HAP-1 (cell line): ENCODE measurements at places on chromosomes 16 and 17.

DNA sequence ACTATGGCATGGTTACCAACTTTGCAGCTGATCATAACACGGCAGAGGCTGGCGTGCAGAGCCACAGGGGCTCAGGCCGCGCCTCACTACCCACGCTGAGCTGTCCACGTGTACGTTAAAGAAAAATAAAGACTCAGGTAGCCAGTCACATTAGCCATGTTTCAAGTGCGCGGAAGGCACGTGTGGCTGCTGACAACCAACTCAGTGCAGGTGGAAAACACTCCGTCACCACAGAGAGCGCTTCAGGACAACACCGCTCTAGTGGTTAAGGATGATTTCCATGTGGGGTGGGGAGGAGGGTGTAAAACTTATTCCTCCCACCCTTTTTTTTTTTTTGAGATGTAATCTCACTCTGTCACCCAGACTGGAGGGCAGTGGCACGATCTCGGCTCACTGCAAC, 33.8 kb downstream of the ZCCHC14 start:
- DNase-seq: no peak

DNA sequence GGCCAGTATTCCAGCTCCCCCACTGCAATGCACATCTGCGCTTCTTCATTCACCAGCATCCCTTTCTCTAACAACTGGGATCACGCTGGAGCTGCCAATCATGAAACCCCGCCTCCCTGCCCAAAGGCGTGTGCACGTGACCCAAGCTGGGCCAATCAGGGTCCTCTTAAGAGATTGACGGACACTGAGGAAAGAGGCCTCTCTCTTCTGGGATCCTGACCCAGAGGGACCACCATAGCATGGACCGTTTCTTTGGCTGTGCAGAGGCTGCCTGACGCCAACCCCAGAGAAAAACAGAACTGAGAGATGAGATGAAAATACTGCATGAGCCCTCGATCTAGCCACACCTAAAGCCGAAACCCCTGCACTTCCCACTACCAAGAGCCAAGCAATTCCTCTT, 32.0 kb downstream of the COTL1 start:
- peak; percentile 9 for DNase-seq

- peak; percentile 33 for DNase-seq
These were observed 488 bp downstream of the HOXB9 start for GRCh38 chr17:48625495-48626244.

- no peak for DNase-seq
These were observed 1.1 kb downstream of the PABPN1L start for GRCh38 chr16:88865310-88865709.

DNA sequence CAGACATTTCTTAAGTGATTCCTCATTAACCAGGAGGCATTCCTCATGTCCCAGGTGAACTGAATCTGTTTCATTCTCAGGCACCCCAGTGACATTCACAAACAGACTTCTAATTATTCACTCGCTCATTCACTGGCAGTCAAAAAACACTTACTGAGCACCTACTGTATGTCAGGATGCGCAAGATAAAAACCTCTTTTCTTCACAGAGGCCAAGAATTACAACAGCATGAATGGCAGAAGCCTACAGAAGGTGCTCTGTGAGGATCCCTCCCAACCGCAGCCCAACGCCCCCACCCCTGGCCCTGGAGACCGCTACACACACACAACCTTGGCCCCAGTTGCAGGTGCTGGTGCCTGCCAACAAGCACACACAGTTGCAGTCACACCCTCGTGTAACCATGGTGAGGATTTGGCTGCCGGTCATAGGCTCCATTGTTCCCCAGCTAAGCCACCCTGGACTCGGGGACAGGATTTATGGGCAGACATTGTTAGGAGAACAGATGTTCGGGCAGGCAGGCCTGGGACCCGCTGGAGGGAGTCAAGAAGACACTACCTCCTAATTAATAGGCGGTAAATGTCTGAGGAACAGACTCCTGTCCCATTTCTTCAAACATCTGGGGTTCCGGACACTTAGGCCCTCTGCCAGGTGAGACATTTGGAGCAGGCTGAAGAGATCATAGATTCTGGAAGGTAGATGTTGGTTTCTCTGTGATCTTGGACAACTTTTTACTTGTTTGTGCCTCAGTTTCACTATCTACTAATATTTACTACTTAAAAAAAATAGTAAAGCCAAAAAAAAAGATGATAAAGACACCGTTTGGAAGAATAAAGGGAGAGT, 43.2 kb downstream of the CUEDC1 start:
- peak; percentile 97 for DNase-seq

GRCh38 chr17:59542960-59543635, 22.3 kb upstream of the DHX40 start:
- no peak for DNase-seq

DNA sequence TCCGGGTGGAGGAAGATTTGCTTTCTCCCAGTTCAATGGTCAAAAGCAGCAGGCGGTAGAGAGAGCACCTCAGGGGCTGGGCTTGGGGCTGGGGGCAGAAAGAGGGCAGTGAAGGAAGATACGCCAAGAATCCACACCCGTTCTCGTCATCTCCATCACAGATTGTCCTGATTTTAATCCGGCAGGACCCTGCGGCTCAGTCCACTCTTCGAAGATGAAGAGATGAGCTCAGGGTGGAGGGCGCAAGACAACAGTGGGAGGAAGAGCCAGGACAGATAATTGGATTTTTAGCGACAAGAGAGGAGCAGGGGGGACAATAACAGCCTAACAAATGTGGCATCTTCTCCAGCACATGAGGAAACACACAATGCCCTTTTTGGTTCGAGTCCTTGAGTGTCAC, 165.9 kb downstream of the SDK2 start:
- DNase-seq: no peak

GRCh38 chr17:46780003-46780373, 38.5 kb downstream of the WNT3 start:
- no peak for DNase-seq

DNA sequence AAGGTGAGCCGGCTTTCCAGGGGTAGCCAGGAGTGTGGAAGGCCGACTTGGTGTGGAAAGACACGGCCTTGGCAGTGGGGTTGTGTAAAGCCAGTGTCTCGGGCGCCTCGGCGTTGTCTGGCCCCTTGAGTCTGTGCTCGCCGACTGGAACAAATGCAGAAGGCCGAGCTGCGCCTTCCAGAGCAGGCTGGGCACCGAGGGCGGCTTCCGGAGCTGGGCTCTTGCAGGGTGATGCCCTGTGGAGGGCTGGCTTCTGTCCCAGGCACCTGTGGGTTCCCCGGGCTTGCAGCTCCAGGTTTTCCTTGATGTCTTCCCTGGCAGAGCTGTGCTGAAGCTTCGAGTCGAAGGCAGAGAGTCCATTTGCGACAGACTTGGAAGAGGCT, 8.0 kb downstream of the ZNF750 start:
- no peak for DNase-seq

- no peak for DNase-seq
These were observed 304.7 kb downstream of the XYLT1 start for GRCh38 chr16:17166095-17166494.

DNA sequence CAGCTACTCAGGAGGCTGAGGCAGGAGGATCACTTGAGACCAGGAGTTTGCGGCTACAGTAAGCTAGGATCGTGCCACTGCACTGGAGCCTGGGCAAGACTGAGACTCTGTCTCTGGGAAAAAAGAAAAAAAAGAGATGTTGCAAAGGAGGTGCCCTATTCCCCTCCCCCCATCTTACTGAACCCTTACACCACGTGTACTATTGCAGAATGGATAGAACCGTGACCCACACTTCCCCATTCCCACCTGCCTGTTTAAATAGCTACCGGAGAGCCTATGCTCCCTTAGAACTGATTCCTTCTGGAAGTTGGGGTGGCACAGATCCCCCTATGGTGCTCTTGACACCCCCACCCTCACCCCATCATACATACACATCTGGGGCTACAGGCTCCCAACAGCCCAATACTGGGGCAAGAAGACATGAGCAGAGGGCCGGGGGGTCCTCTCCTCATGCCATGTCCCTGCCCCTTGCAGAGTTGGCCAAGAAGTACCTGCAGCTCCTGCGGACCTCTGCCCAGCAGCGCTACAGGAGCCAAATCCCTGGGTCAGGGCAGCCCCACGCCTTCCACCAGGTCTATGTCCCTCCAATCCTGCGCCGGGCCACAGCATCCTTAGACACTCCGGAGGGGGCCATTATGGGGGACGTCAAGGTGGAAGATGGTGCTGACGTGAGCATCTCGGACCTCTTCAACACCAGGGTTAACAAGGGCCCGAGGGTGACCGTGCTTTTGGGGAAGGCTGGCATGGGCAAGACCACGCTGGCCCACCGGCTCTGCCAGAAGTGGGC, 35.7 kb downstream of the NLRC5 start:
- DNase-seq: no peak

DNA sequence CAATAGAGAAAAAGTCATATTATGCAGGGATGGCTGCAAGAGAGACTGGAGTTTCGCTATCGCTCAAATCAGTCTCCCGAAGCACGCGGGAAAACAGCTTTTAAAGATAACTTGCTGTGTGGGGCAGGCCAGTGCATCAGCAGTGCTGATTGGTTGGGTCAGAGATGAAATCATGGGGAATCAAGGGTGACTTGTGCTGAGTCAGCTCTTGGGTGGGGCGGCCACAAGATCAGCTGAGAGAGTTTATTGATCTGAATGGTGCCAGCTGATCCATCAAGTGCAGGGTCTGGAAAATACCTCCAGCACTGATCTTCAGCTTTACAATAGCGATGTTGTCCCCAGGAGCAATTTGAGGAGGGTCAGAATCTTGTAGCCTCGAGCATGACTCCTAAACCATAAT, 430.5 kb downstream of the RBFOX1 start:
- no peak for DNase-seq

DNA sequence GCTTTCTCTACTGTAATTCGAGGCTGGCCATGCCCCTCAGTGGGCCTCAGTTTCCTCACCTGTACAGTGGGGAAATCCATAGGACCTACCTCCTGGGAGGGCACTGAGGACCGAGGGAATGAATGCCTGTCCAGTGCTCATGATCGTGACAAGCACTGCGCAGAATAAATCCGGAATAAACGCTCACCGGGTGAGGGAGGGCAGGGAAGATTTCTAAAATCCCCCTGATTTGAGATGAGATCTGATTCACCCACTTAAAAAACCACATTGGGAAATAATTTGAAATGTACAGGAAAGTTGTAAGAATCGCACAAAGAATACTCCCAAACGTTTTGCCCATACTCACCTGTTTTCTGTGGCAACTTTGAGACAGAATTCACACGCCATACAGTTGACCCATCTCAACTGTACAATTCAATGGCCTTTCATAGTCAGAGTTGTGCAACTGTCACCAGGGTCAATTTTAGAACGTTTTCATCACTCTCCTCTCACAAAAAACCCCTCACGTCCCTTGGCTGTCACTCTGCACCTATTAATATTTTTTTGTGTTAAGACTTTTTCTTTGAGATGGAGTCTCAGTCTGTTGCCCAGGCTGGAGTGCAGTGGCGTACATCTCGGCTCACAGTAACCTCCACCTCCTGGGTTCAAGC, 49.8 kb downstream of the IRF8 start:
- DNase-seq: no peak
